ENCODE measurements at places on chromosomes 4 and X.

DNA sequence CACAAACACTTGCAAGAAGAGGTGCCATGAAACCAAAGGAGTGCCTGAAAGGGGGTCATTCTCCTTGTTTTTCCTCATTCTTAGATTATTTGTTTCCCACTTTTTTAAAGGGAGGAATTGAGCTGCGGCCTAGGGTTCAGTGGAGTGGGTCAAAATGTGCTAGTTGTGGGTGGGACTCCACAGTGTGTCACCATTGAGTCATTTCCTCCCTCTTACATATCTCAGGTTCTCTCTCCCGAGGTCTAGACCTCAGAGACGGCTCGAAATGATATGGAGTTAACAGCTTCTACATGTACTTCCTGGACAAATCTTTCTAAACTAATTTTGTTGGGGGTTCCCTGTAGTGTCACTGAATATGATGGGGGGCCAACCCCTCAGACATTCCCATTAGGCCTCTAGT is 328.4 kb upstream of the SPANXN1 start:
- no peak for DNase-seq

- no peak for DNase-seq
These were observed 803.0 kb downstream of the DMD start for GRCh38 chrX:32408389-32408788.

DNA sequence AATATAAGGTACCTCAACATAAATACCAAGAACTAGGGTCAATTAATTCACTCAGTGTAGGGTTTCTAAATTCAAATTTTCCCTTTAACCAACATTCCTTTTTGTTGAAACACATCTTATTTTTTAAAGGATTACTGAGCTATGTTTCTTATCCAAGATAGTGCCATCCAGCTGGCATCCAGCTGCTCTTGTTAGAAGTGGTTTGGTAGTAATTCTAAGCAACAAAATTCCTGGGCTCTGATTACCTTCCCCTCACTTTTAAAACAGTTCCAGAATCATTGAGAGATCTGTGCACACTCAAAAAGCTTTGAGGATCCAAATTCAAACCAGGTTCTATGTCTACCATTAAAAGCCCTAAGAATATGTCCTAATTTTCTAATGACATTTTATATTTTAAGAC is 583.7 kb downstream of the TRIML1 start:
- DNase-seq, result no peak

GRCh38 chr4:77465271-77465670 is 140.3 kb upstream of the CXCL13 start:
- no peak for DNase-seq
